NCI-H748 treated with DMSO at 0.1 percent for 48 hours (cell line): ENCODE measurements at places on chromosomes 7 and 10.

DNA sequence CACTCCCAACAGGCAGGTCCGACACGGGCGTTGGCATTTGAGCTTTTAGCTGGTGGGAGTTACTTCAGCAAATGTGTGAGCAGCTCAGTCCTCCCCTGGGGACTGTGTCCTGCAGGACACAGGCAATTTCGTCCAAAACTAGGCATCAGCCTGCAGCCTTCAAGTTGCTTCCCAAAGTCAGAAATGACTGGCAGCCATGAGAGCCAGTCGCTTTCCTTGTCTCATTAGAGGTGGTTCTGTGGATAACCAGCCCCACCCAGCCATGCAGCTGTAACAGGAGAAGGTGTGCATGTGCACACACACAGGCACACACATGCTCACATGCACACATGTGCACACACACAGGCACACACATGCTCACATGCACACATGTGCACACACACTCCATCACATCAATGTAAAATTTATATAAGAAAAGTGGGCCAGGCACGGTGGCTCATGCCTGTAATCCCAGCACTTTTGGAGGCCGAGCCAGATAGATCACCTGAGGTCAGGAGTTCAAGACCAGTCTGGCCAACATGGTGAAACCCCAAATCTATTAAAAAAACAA lies 138.8 kb upstream of the TCERG1L start:
- no peak for DNase-seq

- DNase-seq = peak; percentile 30
These were observed 473.6 kb downstream of the PARD3 start for GRCh38 chr10:34341473-34341872.

DNA sequence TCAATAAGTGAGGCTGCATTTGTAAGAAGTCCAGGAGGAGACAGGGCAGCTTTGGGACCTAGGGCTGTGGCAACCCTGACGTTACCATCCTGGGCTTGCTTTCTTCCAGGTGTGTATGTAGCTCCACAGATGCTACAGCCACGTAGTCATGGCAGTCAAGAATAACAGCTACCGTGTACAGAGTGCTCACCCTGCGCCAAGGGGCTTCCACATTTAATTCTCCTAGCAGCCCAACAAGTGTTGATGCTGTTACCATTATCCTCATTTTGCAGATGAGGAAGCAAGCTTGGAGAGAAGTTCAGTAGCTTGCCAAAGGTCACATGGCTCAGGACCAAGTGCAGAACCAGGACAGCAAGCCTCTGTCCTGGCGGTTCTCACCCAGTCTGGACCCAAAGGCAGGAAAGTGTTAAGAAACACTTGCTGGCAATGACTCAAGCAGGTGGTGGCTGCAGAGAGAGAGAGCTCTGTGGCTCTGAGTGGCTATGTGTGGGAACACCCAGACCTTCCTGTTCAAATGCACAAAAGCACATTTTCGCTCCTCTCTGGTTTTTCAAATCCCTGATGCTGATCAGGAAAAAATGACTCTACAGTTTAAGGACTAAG lies 89.8 kb downstream of the CREM start:
- no peak for DNase-seq

DNA sequence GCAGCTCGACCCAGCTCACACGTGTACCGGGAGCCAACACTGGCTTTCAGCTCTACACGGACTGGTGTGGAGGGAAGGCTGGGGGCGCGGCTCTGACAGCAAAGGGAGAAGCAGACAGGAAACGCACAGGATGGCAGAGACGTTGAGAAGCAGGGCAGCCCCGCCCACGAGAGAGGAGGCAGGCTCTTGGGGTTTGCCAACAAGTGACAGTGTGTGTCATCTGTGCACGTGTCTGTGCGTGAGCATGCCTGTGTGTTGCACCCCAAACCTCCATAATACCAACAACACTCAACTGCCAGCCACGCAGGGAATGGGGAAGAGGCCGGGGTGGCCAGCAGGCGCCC lies 64.4 kb upstream of the PDGFA start:
- no peak for DNase-seq

- no peak for DNase-seq
These were observed 1.8 kb downstream of the GNG11 start for GRCh38 chr7:93923296-93923695.

DNA sequence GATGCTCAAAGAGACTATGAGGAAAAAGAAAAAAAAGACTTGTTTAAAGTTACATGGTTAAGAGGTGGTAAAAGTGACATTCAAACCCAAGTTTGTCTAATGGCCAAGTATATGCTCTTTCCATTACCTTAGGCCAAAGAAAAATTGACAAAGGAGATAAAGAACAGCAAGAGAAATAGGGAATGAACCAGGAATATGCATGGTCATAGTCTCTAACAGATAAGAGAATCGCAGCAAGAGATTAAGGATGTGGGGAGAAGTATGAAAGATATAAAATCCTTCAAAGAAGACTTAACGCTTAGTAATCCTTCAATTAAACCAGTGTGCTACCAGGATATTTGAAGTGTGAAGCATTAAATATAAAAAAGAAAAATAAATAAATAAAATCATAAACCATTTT lies 23.2 kb upstream of the LRRN3 start:
- no peak for DNase-seq

GRCh38 chr10:44300666-44301649 lies 83.9 kb downstream of the CXCL12 start:
- DNase-seq = no peak

- DNase-seq = no peak
These were observed 9.7 kb upstream of the OIT3 start for GRCh38 chr10:72883861-72884260.

DNA sequence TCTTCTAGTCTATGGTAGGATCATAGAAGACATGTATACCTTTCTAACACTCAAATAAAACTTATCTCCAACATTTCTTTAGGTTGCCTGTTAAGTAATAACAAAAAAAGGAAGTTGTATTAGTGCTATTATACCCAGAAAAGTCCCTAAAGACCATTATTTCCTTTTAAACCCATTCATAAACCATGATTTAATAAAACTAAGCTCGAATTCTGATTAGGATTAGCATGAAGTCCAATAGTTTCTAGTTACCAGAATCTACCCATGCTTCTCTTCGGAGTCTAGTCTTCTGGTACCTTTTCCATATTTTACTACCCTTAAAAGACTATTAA lies 62.7 kb downstream of the USP6NL start:
- no peak for DNase-seq

- no peak for DNase-seq
These were observed 24.2 kb upstream of the NFKB2 start for GRCh38 chr10:102371295-102371694.

GRCh38 chr10:94286901-94287300 lies 75.8 kb downstream of the NOC3L start:
- DNase-seq = no peak

GRCh38 chr10:5591336-5591824 lies 66.6 kb downstream of the CALML3 start:
- DNase-seq = no peak

GRCh38 chr7:26208040-26208439 lies 6.5 kb downstream of the CBX3 start:
- DNase-seq = no peak

DNA sequence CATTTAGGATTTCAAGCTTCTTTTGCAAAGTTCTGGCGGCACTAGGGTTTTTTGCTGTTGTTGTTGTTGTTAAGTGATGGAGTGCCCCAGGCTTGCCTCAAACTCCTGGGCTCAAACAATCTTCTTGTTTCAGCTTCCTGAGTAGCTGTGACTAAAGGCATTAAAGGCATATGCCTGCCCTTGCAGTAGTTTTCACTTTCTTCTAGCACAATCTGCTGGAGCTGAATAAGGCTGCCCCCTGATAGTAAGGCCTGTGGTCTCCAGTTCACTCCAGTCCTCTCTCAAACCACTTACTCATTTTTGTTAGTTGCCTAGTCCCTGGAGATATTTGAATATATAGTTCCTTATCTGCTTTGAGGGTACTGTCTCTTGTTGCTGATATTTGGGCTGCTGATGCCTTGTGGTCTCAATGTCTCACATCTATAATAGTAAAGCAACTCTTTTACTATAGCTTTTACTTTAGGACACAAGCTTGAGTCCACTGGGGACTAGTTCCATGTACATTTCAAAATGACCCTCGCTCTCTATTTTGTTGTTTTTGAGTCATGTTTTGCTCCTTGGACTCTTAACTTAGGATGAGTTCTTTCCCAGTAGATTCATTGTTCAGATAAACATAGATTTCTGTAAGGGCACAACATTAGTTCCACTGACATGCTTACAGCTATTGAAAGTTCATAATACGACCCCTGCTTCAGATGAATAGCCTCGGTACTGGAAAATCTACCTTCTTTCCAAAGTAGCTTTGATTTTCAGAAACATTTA lies 25.5 kb downstream of the PHF14 start:
- no peak for DNase-seq

- DNase-seq = no peak
These were observed 95.6 kb upstream of the ASAH2 start for GRCh38 chr10:50346942-50347341.

GRCh38 chr10:123564631-123565030 lies 101.5 kb upstream of the GPR26 start:
- DNase-seq = no peak

DNA sequence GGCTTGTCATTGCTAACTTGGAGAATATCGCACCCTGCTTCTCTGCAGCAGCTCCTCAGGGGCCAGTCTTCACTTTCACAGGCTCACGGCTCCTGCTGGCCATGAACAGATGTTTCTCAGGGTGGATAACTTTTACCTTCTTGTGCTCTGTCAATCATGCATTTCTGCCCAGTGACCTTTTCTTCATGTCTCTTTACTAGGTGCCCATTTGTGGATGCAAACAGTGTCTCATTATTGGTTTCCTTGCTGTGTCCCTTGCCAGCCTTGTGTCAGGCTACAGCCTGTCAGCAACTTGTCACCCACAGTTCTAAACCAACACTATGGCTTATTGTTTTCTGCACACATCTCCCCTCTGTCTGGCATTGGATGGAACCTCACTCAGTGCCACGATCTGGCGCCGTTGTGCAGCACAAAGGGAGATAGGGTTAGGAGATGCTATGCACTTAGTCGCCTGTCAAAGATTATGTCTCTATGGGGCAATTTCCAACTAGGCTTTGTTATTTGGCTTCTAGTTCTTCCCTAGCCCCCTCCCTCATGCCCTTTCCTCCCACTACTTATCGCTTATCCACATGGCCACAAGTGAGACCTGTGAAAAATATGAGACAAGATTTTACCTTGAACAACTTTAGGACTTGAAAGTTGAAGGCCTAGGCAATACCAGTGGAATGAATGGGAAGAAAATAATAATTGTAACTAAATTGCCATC lies 45.7 kb upstream of the NXPH1 start:
- no peak for DNase-seq

DNA sequence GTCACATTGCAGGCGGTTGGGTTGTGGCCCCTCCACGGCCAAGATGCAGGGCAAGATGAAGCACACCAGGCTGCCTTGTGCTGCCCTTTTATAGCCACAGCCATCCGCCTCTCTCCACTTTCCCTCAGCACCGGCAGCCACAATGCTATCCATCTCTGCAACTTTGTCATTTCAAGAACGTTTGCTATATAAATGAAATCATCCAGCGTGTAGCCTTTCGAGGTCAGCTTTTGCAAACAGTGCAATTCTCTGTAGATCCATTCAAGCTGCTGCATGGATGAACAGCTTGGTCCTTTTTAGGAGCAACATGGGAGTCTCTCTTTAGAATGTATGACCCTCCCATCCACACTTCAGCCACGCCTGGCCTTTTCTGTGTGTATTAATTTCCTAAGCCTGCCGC lies 6.4 kb upstream of the IL15RA start:
- no peak for DNase-seq

DNA sequence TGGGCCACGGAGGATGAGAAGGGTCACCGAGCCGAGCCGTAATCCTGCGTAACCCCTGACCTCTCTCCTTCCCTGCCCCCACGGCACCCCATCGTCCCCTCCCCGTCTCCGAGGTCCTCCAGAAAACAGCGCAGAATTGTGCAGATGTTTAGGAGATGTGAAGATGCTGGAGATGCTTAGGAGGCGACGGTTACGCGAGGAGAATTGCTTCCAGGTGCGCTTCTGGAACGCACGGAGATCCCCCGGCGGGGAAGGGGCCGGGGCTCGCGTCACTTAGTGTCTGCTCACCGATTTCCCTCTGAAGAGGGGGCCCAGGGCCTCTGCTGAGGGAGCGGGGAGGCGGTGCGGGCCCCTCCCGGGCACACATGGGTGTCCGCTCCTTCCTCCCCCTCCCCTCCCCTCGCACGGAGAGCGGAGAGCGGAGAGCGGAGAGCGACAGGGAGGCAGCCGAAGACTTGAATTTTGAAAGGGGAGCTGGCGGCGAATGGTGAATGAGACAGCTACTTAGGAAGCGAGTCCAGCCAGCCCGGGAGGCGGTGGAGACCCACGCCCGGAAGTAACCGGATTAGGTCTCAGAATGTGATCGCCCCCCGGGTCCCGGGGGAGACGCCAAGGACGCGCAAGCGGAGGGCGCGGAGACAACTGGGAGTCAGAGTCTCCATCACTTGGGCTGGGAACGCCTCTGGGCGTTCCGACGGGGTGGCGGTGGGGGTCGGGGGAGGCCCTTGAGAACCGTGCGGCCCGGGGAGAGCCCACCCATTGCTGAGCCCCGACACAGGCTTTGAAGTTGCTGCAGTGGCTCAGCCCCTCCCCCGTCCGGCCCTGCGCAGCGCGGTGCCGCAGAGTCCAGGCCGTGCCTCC lies 8.7 kb upstream of the EN2 start:
- DNase-seq = no peak

DNA sequence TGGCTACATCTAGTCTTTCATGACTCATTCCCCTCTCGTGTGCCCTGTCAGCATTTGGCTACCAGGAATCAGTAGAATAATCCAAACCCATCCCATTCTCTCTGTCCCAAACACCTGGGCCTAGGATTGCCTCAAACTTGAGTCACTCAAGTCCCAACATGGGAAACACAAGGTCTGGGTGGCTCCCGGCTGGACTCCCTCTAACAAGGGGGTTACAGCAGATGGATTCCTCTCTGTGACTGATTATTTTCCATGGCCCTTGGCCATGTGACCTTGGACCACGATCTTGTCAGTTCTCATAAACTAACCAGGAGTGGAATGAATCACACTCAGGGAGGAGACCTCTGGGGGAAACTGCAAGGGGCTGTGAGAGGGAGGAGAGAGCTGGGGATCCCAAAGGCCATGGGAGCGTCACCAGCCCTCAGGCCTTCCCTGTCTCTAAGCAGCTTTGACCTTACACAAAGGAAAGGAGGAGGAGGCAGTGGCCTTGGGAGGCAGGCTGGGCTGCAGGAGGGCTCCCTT lies 533.1 kb downstream of the KCNMA1 start:
- DNase-seq = no peak

DNA sequence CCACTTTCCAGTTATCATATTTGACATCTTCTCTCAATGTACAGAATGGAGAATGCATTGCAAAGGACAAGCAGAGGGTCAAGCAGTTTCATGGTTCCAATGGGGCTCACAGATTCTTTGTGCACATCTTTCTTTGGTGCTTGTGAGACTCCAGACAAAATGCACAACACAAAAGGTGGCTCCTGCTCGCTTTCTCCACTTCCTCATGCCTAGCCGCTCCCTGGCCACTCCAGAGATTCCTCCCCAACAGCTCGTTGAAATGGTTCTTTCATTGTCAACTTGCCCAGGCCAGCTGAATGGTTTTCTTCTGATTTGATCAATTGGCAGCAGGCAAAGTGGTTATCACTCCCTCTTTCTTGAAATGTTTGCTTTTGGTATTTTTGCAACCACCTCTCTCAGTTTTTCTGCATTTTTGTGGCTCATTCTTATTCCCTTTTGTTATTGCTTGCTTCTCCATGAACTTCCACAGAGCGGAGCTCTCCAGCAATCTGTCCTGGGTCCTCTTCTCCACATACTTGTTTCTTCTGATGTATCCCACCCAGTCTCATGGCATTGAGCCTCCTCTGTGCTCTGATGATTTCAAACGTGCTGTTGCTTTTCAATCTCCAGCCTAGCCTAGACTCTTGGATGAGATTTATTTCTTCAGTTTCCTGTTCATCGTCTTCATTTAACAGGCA lies 507.8 kb upstream of the MKI67 start:
- DNase-seq = peak; percentile 7
